ENCODE measurements at places on chromosomes 3 and 15. TPM values are rescaled to one million over a fixed set of nuclear protein-coding genes. Genes with fewer than 3 reads are reported as not detected.

Gene TP63
- 0.12 TPM for total RNA-seq

Gene CKMT1B
- not detected for total RNA-seq

Gene GJD2
- total RNA-seq = not detected

Gene OCA2
- total RNA-seq = under 0.01 TPM

Gene PPM1L
- total RNA-seq = 7.1 TPM

Gene RTP3
- not detected for total RNA-seq

Gene SCN11A
- 0.13 TPM for total RNA-seq

Gene SH3GL3
- not detected for total RNA-seq

Gene GUCA1C
- not detected for total RNA-seq

Gene ZPLD1
- 0.26 TPM for total RNA-seq

Gene ANKRD34C
- total RNA-seq = not detected

Gene DAZL
- total RNA-seq = not detected

Gene GOLGA8O
- 3.2 TPM for total RNA-seq

Gene ST6GAL1
- total RNA-seq = 23.8 TPM

Gene ITIH1
- total RNA-seq = 0.56 TPM

Gene NUP210
- 0.99 TPM for total RNA-seq

Gene C2CD4A
- total RNA-seq = 0.06 TPM

Gene FOXB1
- total RNA-seq = not detected

Gene SPTBN5
- 0.53 TPM for total RNA-seq

Gene ALDH1A3
- total RNA-seq = 47.1 TPM

Gene SLC25A38
- 16.4 TPM for total RNA-seq

Gene IL17RD
- total RNA-seq = 0.56 TPM

Gene CLDN18
- total RNA-seq = not detected

Gene BTD
- 20.5 TPM for total RNA-seq

Gene CHL1
- total RNA-seq = not detected

Gene BRK1
- total RNA-seq = 134 TPM

Gene APBA2
- 14.7 TPM for total RNA-seq

Gene GREM1
- total RNA-seq = under 0.01 TPM

Gene STRA6
- total RNA-seq = 0.06 TPM

Gene CDCP1
- 7.7 TPM for total RNA-seq

Gene CA12
- total RNA-seq = 93.6 TPM

Gene CDHR4
- 0.06 TPM for total RNA-seq

Gene CHRNA5
- total RNA-seq = 0.31 TPM

Gene CTXN2
- not detected for total RNA-seq

Gene VWA5B2
- 0.06 TPM for total RNA-seq

Gene GABRG3
- not detected for total RNA-seq

Gene ARGFX
- not detected for total RNA-seq

Gene MYO5C
- total RNA-seq = 0.50 TPM

Gene INAFM2
- total RNA-seq = 33.8 TPM

Gene GRAMD2A
- total RNA-seq = 0.06 TPM

Gene APOD
- 0.13 TPM for total RNA-seq

Gene CPB1
- total RNA-seq = not detected

Gene ZKSCAN7
- 5.7 TPM for total RNA-seq

Gene ACP3
- total RNA-seq = not detected

Gene SLC33A1
- total RNA-seq = 30.8 TPM

Gene XCR1
- total RNA-seq = not detected

Gene COL6A5
- total RNA-seq = not detected

Gene LSMEM2
- not detected for total RNA-seq
